Sigmoid colon (tissue), 7 donors: ENCODE measurements at places on chromosomes 6 and 20. TPM values are rescaled to one million over a fixed set of nuclear protein-coding genes. Genes with fewer than 3 reads are reported as not detected.

DNA sequence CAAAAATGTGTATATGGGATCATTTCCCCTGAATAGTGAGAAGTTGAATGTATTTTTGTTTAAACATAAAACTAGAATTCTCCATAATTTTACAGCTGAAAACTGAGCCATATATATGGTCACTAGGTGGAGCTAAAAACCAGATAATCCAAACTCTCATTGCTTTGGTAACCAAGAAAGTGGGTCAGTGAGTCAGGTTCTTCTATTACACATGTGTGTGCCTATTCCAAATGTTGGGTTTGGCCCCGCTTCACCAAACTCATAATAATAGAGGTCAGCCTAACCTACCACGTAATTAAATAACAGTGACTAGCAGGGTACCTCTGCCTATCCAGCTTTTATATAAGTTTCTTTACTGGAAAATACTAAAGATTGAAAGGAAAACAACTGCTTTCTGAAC lies 19.3 kb upstream of the RNGTT start:
- peak; percentile 84 for DNase-seq
- peaks cover 8% of the 10 kb centered on the region for H3K4me1 ChIP-seq
- peak overlapping the region; percentile 45 for H3K27ac ChIP-seq
- no peaks in the 10 kb centered on the region for H3K27me3 ChIP-seq

- H3K27me3 ChIP-seq = no peaks in the 10 kb centered on the region
- H3K27ac ChIP-seq = no peak overlapping the region
- DNase-seq = no peak
- no peaks in the 10 kb centered on the region for H3K36me3 ChIP-seq
These were observed 328.5 kb downstream of the CDH26 start for GRCh38 chr20:60286764-60287163.

DNA sequence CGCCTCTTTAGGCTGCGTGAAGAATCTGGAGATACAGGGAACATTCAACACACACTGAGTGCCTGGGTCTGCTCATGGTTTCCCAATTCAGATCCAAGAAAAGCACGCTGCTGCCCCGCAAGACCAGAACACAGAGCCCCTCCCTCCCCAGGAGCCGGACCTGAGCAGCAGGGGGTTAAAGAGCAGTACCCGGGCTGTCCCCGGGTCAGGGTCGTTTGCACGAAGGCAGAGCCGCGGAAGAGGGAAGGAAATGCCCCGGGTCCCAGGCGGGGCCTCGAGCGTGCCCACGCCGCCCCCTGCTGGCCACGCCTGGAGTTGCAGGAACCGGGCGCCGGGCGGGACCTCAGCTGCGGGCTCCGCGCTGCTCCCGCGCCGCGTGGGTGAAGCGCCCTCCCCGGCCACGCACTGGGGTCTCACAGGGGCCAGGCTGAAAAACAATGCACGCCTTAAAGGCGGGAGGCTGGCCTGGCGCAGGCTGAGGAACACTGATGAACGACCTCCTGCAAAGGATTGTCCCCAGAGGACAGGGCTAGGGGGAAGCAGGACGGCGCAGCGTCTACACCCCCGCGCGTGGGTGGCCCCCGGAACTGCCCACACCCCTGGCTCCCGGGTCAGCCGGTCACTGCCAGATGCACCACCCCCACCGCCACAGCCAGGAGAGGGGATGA lies 48.9 kb downstream of the ANKRD60 start:
- H3K27me3 ChIP-seq = peaks cover 10% of the 10 kb centered on the region
- no peaks in the 10 kb centered on the region for H3K36me3 ChIP-seq
- peaks cover 14% of the 10 kb centered on the region for H3K4me1 ChIP-seq

GRCh38 chr20:45917790-45918141 lies 5.8 kb upstream of the PLTP start:
- no peak overlapping the region for H3K4me3 ChIP-seq
- DNase-seq = no peak
- no peaks in the 10 kb centered on the region for H3K27me3 ChIP-seq
- peaks cover 8% of the 10 kb centered on the region for H3K4me1 ChIP-seq
- peak overlapping the region; percentile 54 for H3K27ac ChIP-seq
- H3K36me3 ChIP-seq = no peaks in the 10 kb centered on the region

DNA sequence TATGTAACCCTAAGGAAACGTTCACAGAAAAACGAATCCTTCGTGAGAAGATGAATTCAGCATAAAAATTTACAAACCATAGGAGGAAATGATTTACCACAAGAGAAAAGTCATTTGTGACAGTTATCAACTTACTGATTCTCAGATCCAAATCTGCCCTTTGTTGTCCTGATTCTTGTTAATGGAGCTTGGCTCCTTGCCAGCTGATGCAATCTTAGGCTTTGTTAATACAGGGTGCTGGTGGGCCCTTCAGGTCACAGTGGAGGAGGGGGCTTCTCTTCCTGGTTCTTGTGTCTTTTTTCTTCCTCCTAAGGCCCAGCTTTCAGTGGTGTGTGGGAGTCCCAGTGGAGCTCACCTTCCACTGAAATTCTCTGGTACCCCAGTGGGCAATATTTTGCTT lies 108.4 kb upstream of the MAP3K7 start:
- no peak overlapping the region for H3K27ac ChIP-seq
- no peaks in the 10 kb centered on the region for H3K36me3 ChIP-seq
- H3K4me1 ChIP-seq = no peaks in the 10 kb centered on the region
- no peak overlapping the region for H3K4me3 ChIP-seq
- no peaks in the 10 kb centered on the region for H3K27me3 ChIP-seq
- no peak for DNase-seq

GRCh38 chr6:72857791-72858585 lies 236.1 kb downstream of the KCNQ5 start:
- H3K27ac ChIP-seq = no peak overlapping the region
- peaks cover 21% of the 10 kb centered on the region for H3K4me1 ChIP-seq
- DNase-seq = no peak
- H3K36me3 ChIP-seq = no peaks in the 10 kb centered on the region

- no peak overlapping the region for H3K4me3 ChIP-seq
- H3K27ac ChIP-seq = no peak overlapping the region
- no peaks in the 10 kb centered on the region for H3K27me3 ChIP-seq
- DNase-seq = no peak
These were observed 161.6 kb downstream of the ADAT2 start for GRCh38 chr6:143288923-143289322.

DNA sequence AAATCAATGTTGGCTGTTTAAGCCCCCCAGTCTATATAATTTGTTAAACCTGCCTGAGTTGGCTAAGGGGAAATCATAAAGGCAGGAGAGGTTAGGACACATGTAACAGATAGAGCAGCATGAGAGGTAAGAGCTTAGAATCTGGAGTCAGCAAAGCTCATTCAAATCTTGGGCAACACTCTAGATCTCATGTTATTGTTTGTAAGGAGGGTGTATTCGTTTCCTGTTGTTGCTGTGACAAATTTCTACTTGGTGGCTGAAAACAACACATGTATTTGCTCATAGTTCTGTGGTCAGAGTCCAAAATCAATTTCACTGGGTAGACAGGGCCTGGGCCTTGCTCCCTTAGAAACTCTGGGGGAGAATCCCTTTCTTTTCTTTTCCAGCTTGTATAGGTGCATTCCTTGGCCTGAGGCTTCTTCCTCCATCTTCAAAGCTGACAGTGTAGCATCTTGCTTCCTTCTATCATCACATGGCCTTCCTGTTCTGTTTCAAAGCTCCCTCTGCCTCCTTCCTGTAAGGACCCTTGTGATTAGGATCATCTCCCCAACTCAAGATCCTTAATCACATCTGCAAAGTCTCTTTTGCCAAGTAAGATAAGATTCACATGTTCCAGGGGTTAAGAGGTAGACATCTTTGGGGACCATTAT lies 4.4 kb downstream of the LY86 start:
- H3K36me3 ChIP-seq = no peaks in the 10 kb centered on the region
- no peak overlapping the region for H3K4me3 ChIP-seq
- H3K27ac ChIP-seq = peak overlapping the region; percentile 8
- no peaks in the 10 kb centered on the region for H3K4me1 ChIP-seq

DNA sequence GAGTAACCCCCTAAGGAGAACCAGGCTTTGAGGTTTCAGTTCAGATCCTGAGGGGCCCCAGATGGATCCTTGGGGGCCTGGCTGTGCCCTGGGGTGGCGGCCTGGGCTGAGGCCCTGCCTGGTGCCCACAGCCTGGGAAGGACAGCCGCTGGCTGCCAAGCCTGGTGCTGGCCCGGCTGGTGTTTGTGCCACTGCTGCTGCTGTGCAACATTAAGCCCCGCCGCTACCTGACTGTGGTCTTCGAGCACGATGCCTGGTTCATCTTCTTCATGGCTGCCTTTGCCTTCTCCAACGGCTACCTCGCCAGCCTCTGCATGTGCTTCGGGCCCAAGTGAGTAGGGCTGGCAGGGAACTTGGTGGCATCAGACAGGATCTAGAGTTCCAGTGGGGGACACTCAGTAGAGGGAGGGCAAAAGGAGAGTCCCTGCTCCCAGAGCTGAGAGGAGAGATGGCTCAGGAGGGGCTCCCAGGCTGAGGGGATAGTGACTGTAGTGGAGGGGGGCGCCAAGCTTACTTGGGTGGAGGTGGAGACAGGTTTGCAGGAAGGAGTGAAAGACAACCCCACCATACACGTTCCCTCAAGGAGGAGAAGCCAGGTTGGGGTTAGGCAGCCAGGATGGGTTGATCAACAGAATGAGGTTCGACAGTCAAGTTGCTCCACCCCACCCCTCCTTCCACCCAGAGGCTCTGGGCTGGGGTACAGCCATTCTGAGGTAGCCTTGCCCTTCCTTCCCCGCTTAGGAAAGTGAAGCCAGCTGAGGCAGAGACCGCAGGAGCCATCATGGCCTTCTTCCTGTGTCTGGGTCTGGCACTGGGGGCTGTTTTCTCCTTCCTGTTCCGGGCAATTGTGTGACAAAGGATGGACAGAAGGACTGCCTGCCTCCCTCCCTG lies 9.5 kb downstream of the SLC29A1 start:
- peaks cover 94% of the 10 kb centered on the region for H3K4me1 ChIP-seq
- H3K27me3 ChIP-seq = no peaks in the 10 kb centered on the region
- H3K36me3 ChIP-seq = peaks cover 24% of the 10 kb centered on the region
- no peak for DNase-seq
- peak overlapping the region; percentile 97 for H3K27ac ChIP-seq

GRCh38 chr6:169234634-169235033 lies 19.0 kb downstream of the THBS2 start:
- H3K4me3 ChIP-seq = no peak overlapping the region
- H3K4me1 ChIP-seq = peaks cover 9% of the 10 kb centered on the region
- peak; percentile 57 for DNase-seq
- no peaks in the 10 kb centered on the region for H3K27me3 ChIP-seq

- no peaks in the 10 kb centered on the region for H3K27me3 ChIP-seq
- H3K4me1 ChIP-seq = no peaks in the 10 kb centered on the region
- no peak overlapping the region for H3K4me3 ChIP-seq
- H3K36me3 ChIP-seq = no peaks in the 10 kb centered on the region
- DNase-seq = no peak
- no peak overlapping the region for H3K27ac ChIP-seq
These were observed 65.8 kb downstream of the HMGN3 start for GRCh38 chr6:79168695-79168980.

DNA sequence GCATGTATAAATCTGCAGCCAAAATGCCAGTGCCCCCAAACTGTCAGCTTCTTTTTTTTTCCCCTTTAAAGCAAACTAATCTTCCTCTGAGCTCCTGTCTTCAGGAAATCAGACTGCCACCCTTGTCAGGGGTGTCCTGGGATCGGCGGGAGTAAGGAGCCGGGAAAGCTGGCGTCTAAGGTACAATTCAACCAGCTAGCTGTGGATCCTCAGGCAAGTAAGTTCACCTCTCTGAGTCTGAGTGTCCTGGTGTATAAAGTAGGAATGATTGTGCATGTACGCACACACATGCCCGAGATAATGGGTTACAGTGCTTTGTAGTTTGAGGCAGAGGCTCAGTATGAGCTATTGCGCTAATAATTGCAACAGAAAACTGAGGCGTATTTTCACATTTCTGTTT lies 98.3 kb downstream of the ANKRD60 start:
- no peak for DNase-seq
- no peak overlapping the region for H3K4me3 ChIP-seq
- peaks cover 6% of the 10 kb centered on the region for H3K4me1 ChIP-seq
- no peaks in the 10 kb centered on the region for H3K36me3 ChIP-seq
- H3K27ac ChIP-seq = peak overlapping the region; percentile 42
- H3K27me3 ChIP-seq = no peaks in the 10 kb centered on the region

GRCh38 chr6:43833223-43833995 lies 63.4 kb downstream of the VEGFA start:
- no peak for DNase-seq
- H3K27ac ChIP-seq = no peak overlapping the region
- H3K4me1 ChIP-seq = no peaks in the 10 kb centered on the region
- H3K4me3 ChIP-seq = no peak overlapping the region
- H3K27me3 ChIP-seq = no peaks in the 10 kb centered on the region

- no peaks in the 10 kb centered on the region for H3K27me3 ChIP-seq
- H3K36me3 ChIP-seq = no peaks in the 10 kb centered on the region
- H3K4me3 ChIP-seq = no peak overlapping the region
- H3K4me1 ChIP-seq = peaks cover under 1% of the 10 kb centered on the region
- peak; percentile 66 for DNase-seq
- H3K27ac ChIP-seq = peak overlapping the region; percentile 45
These were observed 117.9 kb downstream of the GMDS start for GRCh38 chr6:2127484-2127911.

DNA sequence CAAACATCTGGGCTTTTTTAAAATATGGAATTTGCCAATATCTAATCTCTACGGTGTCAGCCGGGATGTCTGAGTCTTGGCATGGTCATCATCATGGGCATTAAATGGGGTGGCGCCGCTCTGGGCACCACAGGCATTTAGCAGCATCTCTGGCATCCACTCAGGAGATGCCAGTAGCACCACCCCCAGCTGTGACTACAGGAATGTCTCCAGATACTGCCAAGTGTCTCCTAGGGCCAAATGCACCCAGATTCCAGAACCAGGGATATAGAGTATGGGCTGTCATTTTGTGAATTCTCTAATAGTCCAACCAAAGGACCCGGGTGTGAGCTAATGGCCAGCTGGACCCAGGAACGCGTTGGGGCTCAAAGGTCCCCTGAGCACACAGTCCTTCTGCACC lies 361.0 kb downstream of the TAF4 start:
- H3K36me3 ChIP-seq = no peaks in the 10 kb centered on the region
- no peak overlapping the region for H3K27ac ChIP-seq
- DNase-seq = no peak
- no peaks in the 10 kb centered on the region for H3K4me1 ChIP-seq
- peaks cover 18% of the 10 kb centered on the region for H3K27me3 ChIP-seq

DNA sequence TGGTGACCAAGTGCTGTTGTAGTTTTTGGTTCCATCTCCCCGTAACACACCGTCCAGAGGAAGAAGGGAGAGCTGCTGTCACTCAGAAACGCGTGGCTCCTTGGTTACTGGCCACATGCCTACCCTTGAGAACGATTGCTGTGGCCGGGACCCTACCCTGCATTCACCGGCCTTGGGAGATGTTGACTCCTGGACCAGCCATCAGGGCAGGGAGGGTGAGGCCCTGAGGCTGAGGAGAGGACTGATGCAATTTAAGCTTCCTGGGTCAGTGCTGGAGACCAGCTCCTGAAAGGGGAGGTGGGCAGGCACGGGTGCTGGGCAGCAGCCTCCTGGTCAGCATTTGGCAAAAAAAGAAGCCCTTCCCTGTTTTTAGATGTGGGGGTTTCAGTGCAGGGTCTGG lies 31.5 kb downstream of the ERMARD start:
- H3K27me3 ChIP-seq = no peaks in the 10 kb centered on the region
- no peaks in the 10 kb centered on the region for H3K4me1 ChIP-seq
- H3K27ac ChIP-seq = peak overlapping the region; percentile 2
- H3K4me3 ChIP-seq = no peak overlapping the region
- H3K36me3 ChIP-seq = peaks cover 11% of the 10 kb centered on the region
- DNase-seq = no peak

TRAPPC3L gene
- total RNA-seq = not detected

SLC22A23 gene
- total RNA-seq = 9.6 TPM

CD40 gene
- total RNA-seq = 13.6 TPM

DOK5 gene
- 3.0 TPM for total RNA-seq

HDGFL1 gene
- not detected for total RNA-seq

TLDC2 gene
- not detected for total RNA-seq

RAD21L1 gene
- total RNA-seq = not detected

IRAK1BP1 gene
- 6.6 TPM for total RNA-seq

WFDC2 gene
- total RNA-seq = 94.1 TPM

ELMO2 gene
- 52.1 TPM for total RNA-seq

NKX2-4 gene
- not detected for total RNA-seq

SLC16A10 gene
- total RNA-seq = 0.83 TPM

GMNN gene
- 4.4 TPM for total RNA-seq

TAP1 gene
- total RNA-seq = 22.5 TPM
